ENCODE measurements at places on chromosomes 3 and 15.

- DNase-seq: no peak
These were observed 112.7 kb downstream of the NFKBIZ start for GRCh38 chr3:101962055-101962454.

DNA sequence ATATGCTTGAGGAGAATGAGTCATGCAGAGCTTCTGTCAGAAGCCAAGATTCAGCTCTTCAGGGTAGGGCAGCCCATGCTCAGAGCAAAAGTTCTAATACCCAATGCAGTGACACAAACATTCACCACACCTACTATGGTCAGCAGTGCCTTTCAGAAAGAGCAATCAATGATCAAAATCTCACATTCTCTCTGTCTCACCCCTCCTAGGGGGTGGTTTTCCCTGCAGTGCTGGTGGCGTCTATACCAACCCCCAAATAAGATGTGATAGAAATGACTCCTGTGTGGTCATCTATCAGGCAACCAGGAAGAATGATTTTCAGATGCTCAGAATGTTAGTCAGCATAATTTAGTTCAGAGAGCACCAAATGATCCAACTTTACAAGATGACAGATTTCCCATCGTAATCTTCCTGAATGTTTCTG lies 385.3 kb downstream of the NTRK3 start:
- DNase-seq: no peak

GRCh38 chr15:67329984-67330733 lies 75.6 kb downstream of the IQCH start:
- DNase-seq: no peak

GRCh38 chr3:101149707-101150106 lies 156.5 kb upstream of the ABI3BP start:
- DNase-seq: no peak

DNA sequence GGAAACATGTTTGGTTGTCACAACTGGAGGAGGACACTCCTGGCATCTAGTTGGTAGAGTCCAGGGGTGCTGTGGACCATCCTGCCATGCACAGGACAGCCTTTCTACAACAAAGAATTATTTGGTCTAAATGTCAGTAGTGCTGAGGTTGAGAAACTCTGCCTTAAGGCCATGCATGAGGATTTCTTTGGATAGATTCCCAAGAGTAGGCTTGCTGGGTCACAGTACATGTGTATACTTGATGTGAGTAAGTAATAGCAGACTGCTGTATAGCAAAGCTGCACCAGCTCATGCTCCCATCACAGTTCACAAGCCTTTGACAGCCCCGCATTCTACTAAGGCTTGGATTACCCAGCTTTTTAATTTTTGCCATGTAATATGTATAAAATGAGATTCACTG lies 151.3 kb downstream of the MFSD1 start:
- DNase-seq: no peak

DNA sequence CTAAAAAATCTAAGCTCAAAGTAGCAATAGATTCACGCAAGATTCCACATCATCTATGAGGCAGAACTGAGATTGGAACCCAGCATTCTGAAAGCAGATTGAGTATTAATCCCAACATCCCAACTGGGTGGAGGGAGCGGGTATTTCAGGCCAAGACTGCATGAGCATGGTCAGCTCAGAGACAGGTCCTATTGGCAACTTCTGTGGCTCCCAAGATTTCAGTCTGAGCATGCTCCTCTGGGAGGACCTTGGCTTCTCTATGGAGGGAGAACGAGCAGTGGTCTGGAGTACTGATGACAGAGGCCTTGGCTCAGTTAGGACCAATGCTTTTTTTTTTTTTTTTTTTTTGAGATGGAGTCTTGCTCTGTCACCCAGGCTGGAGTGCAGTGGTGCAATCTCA lies 4.0 kb upstream of the ITGA11 start:
- DNase-seq: no peak

All from NCI-H1930 (cell line).